Stimulated activated CD8-positive, alpha-beta memory T cell treated with anti-CD3 and anti-CD28 coated beads, Interleukin-4, amount 100 ng/mL, for 1 hour (primary cell): ENCODE measurements at places on chromosomes 11 and 22.

DNA sequence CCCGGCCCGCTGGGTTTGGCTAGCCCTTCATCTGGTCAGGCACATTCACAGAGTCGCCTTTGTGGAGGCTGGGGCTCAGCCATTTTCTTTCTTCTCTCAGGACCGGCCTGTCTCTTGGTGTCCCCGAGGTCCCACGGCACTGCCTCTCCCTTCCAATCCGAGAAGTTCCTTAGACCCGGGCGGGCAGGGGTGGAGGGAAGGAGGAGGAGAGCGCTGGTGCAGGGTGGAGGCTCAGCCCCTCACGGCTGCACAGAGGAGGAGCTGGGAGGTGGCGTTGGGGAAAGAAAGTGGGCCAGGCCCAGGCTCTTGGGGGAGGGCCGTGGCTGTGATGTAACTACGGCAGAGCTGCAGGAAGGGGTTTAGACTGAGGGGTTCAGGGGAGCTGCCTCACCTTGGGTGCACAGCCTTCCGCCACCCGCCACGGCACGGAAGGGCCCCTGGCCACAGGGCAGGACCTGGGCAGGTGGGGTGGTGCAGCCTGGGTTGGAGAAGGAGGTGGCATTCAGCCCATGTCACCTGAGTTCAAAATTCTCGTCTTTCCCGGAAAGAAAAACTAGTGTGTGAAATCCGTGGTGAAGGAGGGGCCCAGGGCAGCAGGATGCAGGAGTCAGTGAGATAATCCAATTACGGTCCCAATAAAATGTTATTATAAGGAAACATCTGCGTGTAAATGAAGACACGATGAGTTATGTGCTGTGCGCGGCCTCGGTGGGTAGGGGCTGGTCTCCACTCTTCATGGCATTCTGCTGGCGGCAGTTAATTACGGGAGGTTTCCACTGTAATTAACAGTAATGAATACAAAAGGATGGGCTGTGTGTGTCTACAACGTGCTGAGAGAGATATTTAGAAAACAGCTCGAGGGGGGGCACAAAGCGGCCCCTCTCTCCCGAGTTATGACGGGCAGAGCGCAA is 1.7 kb downstream of the BRSK2 start:
- no peak for DNase-seq

DNA sequence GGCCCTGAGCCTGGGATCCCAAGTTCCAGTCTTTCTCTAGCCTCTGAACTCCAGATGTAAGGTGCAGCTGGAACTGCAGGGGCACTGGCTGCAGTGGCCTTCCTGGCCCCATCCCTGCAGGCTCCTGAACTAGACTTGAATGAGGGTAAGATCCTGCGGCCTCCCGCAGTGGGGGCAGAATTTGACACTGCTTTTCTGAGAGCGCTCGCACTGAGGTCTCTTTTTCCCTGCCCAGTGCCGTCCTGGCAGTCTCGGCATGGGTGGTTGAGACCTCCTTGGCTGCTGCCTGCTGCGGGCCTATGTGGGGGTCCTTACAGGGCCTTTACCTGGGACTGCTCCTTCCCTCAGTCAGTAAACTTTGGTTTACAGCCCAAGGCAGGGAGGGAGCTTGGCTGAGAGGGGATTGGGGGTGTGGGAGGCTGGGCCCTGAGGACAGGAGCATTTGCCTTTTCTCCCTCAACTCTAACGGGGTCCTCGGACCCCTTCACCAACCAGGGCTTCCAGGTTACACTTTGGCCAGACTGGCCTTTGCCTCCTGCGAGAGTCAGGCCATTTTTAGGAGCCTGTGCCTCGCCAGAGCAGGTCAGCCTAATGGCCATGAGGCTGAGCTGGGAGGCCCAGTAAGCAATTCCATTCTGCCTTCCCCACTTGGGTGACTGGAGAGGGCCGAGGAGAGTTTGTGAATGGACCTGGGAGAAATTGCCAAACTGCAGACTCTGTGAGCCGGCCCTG is 35.4 kb downstream of the FAM83F start:
- no peak for DNase-seq

DNA sequence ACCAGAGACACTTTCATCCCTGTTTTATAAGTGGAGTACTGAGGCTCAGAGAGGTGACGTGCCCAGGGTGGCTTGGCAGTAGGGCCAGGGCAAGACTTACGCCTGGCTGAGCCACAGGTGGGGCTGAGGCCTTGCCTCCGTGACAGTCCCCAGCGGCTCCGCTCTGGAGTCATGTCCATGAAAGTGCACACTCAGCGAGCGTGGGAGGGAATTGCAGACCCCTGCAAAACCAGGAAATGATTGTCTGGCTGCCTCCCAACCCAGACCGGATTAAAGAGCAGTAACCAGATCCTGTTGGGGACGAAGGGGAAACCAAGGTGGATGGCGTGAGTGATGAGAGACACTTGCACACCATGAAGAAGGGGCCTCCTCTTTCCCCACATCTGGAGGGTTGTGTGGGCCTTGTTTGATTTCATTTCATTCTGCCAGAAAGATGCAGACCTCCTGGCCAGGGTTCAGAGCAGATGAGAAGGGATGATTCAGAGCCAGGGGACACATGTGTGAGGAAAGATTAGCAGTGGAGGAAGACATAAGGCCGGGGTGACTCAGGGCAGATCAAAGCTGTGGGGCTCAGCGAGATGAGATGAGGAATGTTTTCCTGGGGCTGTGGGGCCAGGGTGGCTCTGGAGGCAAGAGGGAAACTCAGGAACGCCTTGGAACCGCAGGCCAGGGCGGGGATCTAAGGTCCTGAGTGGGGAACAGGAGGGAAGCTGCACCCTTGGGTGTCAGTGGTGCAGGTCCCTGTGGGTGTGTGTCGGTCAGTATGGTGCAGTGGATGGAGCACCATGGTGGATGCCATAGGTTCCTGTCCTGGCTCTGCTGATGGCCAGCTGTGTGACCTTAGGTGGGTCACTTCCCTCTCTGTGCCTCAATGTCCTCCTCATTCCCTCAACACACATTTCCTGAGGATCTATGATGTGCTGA is 29.9 kb upstream of the LRRC32 start:
- DNase-seq: no peak

- no peak for DNase-seq
Observed at GRCh38 chr11:86818462-86819192, 18.3 kb downstream of the PRSS23 start.

DNA sequence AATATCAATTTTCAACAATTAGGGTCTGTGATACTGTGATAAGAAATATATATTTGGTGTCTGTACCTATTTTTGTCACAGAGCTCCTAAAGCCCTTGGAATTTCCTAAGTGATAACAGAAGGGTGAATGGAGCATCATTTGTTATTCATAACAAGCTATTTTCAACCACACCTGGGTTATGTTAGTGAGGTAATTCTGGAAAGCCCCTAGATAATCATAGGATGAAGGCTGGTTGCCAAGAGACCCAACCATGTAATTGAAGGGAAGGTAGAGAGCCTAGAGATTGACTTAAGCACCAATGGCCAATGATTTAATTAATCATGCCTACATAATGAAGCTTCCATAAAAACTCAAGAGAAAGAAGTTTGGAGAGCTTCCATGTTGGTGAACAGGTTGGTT is 109.4 kb downstream of the KIF18A start:
- no peak for DNase-seq

- no peak for DNase-seq
Observed at GRCh38 chr11:126704096-126704495, 296.5 kb downstream of the KIRREL3 start.

- no peak for DNase-seq
Observed at GRCh38 chr11:119056421-119056999, 495 bp downstream of the HYOU1 start.

- DNase-seq: no peak
Observed at GRCh38 chr11:127568891-127569290, 568.3 kb upstream of the KIRREL3 start.

DNA sequence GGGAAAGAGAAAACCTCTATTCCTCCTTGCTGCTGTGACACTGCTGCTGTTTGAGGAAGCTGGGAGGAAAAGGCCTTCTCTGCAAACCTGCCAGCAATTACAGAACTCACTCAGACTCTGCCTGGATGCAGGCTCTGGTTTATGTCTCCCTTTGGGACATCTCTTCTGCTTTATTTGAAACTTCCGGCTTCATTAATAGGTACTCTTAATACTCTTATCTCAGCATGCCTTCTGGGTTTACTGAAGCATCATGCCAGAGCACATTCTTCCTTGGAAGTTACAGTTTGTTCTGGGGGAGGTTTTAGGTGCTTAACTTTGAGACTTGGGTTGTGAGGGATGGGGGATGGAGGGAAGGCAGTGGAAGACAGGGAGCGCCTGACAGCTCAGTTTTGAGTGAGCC is 79.9 kb downstream of the NAV2 start:
- DNase-seq: no peak

DNA sequence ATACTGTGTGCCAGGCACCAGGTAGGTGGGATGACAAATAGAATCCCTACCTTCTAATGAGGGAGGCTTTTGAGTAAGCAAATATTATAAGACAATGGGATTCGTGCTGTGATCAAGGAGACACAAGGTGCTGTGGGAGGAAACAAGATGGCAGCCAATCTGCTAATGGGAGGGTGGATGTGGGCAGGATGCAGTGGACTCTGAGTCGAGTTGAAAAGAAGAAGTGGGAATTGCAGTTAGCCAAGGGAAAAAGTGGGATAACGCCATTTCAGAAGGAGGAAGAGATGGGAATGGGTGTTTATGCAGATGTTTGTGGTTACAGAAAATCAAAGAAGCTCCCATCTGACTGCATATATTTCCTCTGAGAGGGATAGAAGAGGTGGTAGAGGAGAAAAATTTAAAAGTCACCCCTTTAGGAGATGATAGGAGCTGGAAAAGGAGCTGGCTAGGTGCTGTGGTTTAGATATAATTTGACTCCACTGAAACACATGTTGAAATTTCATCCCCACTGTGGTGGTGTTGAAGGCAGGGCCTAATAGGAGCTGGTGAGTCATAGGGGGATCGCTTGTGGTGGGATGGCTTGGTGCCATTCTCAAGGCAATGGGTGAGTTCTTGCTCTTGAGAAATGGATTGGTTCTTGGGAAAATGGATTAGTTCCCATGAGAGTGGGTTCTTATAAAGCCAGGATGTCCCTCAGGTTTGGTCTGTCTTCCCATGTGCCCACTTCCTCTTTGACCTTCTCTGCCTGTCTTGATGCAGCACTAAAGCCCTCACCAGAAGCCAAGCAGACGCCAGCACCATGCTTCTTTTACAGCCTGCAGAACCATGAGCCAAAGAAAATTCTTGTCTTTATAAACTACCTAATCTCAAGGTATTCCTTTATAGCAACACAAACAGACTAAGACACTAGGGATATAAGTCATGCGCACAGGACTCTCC is 30.0 kb upstream of the POU2AF1 start:
- DNase-seq: no peak

GRCh38 chr11:132604431-132604830 is 927.9 kb downstream of the OPCML start:
- no peak for DNase-seq

GRCh38 chr11:121268581-121268980 is 24.0 kb upstream of the SC5D start:
- no peak for DNase-seq

DNA sequence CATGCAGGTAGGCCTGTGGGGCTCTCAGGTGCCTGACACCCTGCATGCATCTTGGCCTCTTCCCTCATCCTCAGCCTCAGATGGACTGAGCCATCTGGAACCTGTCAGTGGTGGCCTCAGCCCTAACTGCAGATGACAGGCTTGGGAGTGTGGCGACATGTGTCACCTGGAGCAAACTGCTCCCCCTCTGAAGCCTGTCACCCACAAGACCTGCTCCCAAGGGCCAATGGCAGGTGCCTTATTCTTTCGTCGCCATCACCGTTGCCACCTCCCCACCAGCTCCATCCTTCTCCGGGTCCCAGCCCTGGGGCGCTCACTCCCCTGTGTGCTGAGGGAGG is 3.6 kb upstream of the SEPTIN5 start:
- DNase-seq: no peak

DNA sequence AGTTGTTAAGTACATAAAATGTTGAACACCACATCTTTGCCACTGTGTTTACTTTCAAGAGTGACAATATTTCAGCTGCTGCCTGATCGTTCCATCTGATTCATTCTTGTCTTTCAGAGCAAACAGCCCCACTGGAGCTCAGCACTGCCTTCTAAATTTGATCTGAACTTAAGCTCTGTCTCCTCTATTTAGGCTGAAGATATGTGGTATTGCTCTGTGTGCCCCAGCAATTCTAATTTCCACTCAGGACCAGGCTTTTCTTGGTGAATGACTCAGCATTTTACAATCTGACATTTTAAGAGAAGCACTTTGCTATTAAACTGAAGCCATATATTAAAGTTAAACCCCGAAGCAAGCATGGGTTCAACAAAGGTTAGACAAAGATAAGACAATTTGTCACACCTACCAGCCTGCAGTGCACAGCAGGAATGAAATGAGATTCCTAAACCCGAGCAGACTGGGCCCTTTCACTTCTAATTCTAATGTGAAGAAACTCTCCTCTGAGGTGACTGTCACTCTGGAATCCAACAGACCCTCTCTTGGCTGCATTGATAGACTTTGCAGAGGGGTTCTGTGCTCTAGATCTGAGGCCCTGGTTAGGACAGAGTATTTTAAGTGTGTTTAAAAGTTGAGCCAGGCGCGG is 41.7 kb upstream of the PLET1 start:
- no peak for DNase-seq

GRCh38 chr11:131301306-131301705 is 69.1 kb upstream of the NTM start:
- no peak for DNase-seq

DNA sequence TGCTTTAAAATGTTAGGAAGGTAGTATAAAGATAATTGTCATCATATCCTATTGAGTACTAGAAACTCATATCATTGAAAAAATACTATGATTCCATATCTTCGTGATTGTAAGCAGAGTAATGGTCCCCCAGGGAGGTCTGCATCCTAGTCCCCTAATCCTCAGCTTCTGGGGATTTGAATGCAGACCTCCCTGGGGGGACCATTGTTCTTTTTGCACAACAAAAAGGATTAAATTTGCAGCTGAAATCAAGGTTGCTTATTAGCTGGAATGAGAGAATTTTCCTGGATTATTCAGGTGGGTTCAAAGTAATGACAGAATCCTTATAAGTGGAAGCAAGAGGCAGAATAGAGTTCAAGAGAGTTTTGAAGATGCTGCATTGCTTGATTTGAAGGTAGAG is 26.1 kb upstream of the MS4A6A start:
- no peak for DNase-seq

GRCh38 chr11:44596525-44597276 is 31.2 kb downstream of the CD82 start:
- no peak for DNase-seq
